NCI-H1048 (cell line): ENCODE measurements at places on chromosomes 11 and 22.

DNA sequence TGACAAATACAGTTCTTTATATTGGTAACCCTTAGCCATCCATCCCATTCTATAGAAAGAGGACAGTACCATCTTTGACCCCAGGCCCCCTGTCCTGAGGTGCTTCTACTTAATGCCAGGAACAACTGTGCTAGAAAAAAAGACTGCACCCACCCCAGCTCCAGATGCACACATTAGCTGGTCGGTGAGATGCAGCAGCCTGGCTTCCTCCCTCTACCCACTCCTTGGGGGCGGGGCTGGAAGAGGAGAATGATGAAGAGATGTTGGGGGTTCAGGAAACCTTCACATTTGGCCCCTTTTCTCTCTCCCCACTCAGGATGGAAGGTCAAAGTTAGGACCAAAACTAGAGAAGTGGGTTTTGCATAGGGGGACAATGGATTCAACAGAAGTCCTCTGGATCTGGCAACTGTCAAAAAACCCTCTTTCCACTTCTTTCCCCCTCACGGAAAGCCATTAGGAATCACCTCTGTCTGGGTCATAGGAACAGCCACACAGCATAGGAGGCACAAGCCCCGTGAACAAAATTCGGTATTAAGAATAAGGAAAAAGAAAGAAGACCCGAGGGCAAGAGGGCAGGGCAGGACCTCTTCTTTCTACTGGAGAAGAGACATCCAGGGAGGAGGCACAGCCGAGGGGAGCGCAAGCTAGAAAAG lies 755 bp downstream of the NRIP3 start:
- no peak for DNase-seq

DNA sequence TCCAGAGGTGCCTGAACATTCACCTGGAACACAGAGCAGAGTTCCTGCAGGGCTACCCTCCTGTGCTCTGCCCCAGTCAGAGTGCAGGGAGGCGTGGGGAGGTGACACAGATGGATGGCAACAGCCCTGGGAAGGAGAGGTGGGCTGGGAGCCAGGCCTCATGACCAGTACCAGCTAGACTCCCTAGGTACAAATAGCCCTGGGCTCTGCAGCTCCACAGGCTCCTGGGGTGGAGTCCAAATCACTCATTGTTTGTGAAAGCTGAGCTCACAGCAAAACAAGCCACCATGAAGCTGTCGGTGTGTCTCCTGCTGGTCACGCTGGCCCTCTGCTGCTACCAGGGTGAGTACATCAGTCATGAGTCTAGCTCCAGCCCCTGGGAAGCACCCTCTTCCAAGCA lies at the start of gene SCGB1D2:
Gene SCGB1D2 (plus strand): TSS at position 219 of the 400 bp plus-strand sequence. CDS start 69 bp downstream, at position 288.
- DNase-seq: no peak

- DNase-seq: no peak
These were observed 2.1 kb downstream of the ADAMTS8 start for GRCh38 chr11:130426223-130426836.

- DNase-seq: no peak
These were observed 22.7 kb upstream of the ANO1 start for GRCh38 chr11:70055444-70055843.

- DNase-seq: no peak
These were observed 427.5 kb upstream of the CCDC90B start for GRCh38 chr11:83713708-83714107.
